Right hindlimb (tissue), 1 donor: ENCODE measurements at places on chromosomes 3 and 15.

- no peak for DNase-seq
Observed at GRCh38 chr3:100354850-100355249, 20.3 kb downstream of the NIT2 start.

- no peak for DNase-seq
Observed at GRCh38 chr3:159637883-159638542, 350.6 kb upstream of the IL12A start.

DNA sequence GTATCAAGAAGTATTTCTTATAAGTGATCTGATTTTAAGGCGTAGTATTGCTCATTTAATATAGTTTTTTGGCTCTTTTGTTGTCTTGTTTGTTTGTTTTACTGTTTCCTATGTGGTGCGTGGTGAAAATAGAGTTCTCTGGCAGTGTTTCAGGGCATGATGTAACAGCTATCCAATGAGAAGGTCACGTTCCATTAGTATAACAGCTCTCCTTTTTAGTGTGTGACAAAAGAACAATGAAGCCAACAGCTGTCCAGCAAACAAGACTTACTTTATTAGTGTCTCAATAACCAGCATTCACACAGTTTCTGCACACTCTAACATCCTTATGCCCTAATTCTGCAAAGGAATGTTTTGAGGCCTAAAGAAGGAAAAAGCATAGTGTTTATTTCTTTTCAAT is 127.9 kb downstream of the SLC25A26 start:
- peak; percentile 42 for DNase-seq

DNA sequence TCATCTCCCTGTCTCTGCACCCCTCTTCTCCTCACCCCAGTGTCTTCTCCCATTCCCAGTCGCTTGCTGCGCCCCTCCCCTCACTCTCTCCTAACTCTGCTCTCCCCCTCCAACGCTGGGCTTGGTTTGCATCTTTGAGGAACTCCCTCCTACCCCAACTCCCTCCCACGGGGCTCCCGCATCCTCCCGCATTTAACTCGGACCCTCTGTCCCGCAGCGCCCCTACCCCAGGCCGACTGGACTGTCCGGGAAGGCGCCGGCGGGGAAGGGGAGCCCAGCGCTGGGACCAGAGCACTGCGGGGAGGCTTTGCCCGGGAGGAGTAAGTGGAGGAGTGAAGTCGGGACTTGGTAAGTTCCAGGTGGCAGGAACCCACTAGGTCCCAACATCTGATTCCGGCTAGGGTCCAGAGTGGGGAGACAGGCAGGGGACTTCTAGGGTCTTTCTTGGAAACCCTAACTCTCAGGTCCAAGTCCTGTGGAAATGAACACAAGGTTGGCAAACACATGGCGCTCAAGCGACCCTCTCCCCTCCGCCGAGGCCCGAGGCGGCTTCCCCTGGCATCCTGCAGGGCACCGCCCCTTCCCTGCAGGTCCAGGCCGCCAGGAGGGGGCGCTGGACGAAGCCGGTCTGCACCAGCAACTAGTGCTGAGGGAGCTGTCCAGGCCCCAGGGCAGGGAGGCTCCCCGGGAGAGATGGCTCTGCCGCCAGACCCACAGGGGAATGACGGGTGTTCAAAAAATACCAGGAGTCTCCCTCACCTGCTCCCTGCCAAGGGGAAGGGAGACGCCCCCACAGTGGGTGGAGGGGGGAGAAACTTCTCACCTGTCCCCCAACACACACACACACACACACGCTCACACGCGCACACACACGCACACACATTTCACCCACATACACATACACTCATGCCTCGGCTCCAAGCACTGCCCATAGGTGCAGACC is 53.2 kb downstream of the LHFPL4 start:
- DNase-seq = peak; percentile 42

DNA sequence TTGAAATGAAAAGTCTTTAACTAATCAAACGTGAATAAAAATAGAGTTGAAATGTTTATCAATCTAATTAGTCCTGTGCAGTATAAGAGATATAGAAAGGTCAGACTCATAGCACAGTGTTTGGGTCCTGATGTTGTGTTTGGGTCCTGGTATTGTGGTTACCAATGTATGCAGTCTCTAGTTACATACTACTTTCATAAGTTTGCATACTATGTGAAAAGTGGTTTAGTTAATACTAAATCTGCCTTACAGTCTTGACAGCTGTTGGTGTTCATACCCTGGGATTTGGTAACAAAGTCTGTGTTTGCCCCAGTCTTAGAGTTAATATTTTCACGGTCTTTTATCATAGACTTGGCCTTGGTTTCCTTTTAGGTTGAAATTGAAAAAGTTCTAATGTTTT is 41.7 kb downstream of the KIF15 start:
- no peak for DNase-seq

GRCh38 chr3:49470714-49471420 is 800 bp downstream of the DAG1 start:
- DNase-seq = no peak

DNA sequence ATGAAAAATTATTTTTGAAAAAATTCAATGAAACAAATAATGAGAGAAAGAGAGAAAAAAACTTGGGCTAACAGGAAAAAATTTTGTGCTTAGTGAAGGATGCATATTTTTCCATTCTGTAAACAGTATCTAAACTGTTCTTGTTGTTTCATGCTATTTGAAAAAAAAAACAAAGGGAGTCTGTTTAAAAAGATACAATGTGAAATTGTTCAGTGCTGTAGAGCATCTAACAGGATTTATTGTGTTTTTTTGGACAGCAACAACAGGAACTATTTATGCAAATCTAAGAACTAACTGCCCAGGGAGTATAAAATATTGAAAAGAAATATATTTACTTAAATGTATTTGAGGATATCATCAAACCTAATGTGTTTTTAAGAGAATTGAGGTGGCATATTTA is 55.1 kb downstream of the PEX5L start:
- no peak for DNase-seq

DNA sequence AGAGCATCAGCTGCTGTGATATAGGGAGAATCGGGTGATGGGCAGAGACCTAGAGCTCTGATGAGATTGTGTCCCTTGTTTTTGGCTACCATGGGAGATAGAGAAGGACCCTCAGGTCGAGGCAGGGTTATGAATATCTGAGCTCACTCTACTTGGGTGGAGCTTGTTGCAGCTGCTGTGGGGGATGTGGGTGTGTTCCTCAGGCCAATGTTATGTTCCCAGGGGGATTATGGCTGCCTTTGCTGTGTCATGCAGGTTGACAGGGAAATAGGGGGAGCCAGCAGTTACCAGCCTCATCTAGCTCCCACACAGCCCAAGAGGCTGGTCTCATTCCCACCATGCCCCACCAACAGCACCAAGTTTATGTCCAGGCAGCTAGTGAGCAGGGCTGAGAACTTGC is 131.5 kb downstream of the TRIM42 start:
- DNase-seq = no peak

GRCh38 chr3:66473181-66473580 is 27.6 kb downstream of the LRIG1 start:
- DNase-seq = no peak

GRCh38 chr3:10627884-10628572 is 122.6 kb upstream of the ATP2B2 start:
- no peak for DNase-seq

GRCh38 chr3:48516571-48516970 is 12.6 kb upstream of the SHISA5 start:
- DNase-seq = no peak

DNA sequence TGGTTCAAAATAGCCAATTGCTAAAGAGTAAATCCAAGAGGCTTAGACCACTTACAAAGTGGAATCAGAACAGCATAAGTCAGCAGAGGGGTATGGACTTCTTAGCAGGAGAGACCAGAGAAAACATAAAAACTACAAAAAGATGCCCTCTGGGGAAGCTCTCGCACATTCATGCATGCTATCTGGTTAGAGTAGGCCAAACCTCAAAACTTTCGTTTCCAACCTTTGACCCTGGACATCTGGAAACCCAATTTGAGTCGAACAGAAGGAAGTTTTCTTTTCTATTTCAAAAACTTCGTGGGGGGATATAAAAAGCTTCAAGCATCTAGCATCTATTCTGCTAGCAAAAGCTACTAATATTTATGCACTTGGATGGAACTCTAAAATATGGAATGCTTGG is 523.9 kb upstream of the AGTR1 start:
- no peak for DNase-seq

DNA sequence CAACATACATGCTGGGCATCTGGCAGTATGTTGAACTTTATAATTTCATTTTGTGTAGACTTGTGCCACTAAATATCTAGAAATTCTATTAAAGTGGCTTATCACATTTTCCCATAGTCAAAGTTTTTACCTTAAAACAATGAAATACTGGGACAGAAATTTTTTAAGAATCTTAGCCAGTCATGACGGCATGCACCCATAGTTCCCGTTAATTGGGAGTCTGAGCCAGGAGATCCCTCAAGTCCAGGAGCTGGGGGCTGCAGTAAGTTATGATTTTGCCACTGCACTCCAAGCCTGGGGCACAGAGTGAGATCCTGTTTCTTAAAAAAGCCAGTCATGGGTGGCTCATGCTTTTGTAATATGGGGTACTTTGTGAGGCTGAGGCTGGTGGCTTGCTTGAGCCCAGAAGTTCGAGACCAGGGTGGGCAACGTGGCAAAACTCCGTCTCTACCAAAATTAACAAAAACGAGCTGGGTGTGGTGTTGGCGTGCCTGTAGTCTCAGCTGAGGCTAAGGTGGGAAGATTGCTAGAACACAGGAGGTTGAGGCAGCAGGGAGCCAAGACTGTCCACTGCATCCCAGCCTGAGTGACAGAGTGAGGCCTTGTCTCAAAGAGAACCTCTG is 3.1 kb downstream of the RPSA start:
- no peak for DNase-seq

- DNase-seq = no peak
Observed at GRCh38 chr3:161607056-161607455, 110.4 kb downstream of the OTOL1 start.

GRCh38 chr3:7421065-7421464 is 560.1 kb downstream of the GRM7 start:
- DNase-seq = no peak

GRCh38 chr3:23979569-23979968 is 34.5 kb downstream of the NR1D2 start:
- no peak for DNase-seq

- DNase-seq = no peak
Observed at GRCh38 chr3:98902351-98902740, 851 bp upstream of the DCBLD2 start.

DNA sequence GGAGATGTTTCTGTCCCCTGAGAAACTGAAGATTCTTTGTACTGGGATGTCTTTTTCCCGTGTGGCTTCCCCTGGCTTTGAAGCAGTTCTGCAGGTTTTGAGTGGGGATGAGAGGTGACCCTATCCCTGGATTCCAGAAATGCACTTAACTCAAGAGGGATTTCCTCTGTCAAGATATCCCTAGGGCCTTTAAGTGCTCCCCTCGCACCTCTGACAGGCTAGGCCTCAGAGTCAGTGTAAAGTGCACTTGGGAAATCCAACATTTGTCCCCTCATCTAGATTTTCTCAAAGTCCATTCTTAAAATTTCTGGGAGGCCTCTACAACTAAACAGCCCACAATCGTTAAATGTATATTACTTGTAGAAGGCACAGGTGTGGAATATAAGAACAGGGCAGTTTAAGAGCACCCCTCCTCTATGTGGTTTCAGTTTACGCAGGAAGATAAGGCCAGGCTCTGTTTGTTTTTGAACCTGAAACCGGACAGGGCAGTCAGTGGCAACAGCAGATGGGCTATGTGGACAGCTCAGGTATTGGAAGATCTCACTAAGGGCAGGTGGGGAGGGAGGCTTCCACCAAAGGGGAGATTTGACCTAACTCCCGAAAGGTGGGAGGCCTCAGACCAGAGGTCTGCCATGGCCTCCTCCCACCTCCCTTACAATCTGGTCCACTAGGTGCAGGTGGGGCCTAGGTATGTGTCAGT is 4.8 kb downstream of the C3orf52 start:
- no peak for DNase-seq
